ENCODE measurements at places on chromosomes 3 and 15.

GRCh38 chr15:88832820-88833730, 29.8 kb downstream of the ACAN start:
- no peak for DNase-seq

- no peak for DNase-seq
These were observed 313.4 kb downstream of the CNTN6 start for GRCh38 chr3:1406250-1406649.

DNA sequence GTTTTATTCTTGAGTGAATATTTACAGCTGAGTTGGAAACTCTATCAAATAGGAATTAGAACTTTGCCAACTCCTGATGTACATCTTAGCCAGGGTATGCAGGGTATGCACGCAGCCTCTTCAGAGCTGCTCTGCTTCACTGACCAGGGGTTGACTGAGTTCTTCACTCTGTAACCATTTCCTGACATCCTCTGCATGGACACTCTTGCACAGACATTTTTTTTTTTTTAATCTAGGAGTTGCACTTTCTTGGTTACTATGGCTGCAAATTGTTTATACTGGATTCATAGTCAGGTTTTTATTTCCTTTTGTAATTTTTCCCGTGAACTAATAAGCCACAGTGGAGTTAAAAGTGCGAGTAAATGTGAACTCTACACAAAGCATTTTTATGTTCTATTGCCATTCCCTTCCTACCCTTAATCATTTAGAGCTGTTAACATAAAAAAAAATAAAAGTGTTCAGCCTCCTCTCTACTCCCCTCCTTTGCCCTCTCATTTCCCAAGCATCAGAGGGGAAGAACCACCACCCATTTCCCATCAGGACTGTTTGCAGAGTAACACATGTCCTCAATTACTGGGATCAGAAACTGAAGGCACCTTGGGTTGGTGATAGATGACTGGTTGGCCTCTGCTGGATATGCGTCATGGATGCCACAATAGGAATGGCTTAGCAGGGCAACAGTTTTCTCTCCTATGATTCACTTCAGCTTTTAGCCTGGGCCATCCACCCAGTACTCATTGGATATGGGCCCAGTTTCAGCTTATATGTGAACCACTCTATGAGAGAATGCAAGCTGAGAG, 54.0 kb downstream of the DUT start:
- no peak for DNase-seq

- DNase-seq: no peak
These were observed 301.0 kb upstream of the LYSMD4 start for GRCh38 chr15:100034191-100034590.

GRCh38 chr3:72768481-72768880, 79.8 kb downstream of the SHQ1 start:
- no peak for DNase-seq

DNA sequence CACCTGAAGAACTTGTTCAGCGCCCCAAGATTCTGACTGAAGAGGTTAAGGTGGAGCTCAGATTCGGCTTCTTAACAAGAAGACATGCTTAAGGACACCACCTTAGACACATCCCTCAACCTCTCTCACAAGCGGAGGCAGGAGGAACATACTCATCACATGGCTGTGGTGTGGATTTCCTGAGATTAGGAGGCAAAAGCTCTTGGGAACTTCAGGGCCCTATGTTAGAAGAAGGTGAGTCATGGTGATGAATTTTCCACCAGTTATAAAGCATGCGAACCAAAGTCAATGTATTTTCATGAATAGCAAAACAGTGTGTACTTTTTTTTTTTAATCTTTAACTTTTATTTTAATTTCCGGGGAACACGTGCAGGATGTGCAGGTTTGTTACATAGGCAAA, 212.2 kb upstream of the SUCLG2 start:
- no peak for DNase-seq

DNA sequence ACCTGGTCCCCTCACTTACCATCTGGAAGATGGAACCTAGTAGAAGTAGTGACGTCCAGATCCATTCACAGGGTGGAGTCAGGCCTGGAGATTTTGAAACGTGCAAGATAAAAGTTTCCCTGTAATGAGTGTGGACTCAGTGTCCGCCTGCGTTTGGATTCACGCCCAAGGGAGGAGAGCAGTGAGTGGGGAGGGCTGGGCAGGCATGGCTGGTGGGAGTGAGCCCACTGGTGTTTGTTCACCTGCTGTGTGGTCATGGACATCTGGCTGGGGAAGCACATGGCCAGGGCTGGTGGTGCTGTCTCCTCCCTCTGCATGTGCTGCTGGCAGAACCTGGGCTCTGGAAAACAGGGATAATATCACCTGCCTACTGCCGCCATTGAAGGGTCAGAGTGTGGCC, 37.0 kb downstream of the RLBP1 start:
- DNase-seq: no peak

Measured in NCI-H1105 treated with DMSO at 0.1 percent for 48 hours (cell line).